ENCODE measurements at places on chromosomes 12 and 14.

- no peak for DNase-seq
Measured at GRCh38 chr14:73736842-73737241, 22.7 kb upstream of the PNMA1 start.

- no peak for DNase-seq
Measured at GRCh38 chr14:93533437-93533836, 102.7 kb downstream of the UNC79 start.

- DNase-seq: no peak
Measured at GRCh38 chr12:92065639-92066038, 80.0 kb downstream of the BTG1 start.

DNA sequence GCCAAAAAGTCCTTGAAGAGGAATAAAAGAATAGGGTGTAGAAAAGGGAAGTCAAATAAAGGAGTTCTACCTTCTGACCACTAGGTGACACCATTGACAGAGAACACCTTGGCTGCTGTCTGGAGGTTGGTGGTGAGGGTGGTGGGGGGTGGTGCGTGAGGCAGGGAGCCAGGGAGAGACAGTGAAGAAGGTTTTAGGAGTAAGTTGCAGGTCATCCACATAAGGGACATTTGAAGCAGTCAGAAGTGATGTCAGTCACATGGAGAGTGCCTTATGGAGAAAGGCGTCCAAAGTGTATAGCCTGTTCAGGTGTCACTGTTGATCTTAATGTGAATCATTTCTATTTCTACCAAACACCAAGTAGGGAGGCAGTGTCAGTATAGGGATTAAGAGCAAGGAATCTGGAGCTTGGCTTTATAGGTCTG lies 279.3 kb upstream of the DDHD1 start:
- DNase-seq: no peak

DNA sequence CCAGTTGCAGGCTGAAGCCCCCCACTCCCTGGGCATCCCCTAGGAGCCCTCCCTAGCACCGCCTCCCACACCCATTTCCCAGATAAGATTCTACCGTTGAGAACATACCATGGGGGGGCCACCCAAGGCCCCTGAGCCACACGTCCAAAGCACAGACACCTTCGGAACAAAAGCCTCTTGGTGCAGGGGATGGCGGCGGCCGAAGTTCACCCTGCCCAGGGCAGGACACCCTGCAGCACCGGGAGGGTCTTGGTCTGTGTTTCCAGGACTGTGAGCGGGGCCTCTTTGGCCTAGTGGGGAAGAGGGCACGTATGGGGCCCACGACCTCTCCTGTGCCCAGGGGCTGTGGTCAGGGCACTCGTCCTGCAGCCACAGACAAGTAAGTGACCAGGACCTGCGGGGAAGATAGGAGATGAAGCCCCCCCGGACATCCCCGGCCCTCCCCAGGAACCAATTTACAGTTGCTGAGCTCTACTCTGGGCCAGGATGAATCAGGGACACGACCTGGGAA lies 154.3 kb upstream of the C14orf180 start:
- no peak for DNase-seq
